ENCODE measurements at places on chromosomes 16 and 17.

- DNase-seq = peak; percentile 84
Observed at GRCh38 chr17:74454197-74455024, 12.0 kb upstream of the CD300A start.

DNA sequence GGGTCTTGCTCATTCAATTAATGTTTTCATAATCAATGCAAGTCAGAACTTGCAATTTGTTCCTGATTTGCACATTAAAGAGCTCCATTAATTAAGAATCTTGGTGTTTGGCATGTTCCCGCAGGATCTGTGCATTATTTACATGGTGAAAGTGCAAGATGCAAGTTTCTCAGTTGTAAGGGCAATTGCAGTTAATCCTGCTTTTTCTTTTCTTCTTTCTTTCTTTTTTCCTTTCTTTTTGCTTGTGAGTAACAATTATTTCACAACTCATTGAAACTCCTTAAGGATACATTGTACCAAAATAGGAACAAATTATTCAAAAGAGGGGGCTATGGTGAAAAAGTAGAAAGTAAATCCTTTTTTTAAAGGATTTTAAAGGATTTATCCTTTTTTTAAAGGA, 24.2 kb downstream of the AATF start:
- DNase-seq = no peak

DNA sequence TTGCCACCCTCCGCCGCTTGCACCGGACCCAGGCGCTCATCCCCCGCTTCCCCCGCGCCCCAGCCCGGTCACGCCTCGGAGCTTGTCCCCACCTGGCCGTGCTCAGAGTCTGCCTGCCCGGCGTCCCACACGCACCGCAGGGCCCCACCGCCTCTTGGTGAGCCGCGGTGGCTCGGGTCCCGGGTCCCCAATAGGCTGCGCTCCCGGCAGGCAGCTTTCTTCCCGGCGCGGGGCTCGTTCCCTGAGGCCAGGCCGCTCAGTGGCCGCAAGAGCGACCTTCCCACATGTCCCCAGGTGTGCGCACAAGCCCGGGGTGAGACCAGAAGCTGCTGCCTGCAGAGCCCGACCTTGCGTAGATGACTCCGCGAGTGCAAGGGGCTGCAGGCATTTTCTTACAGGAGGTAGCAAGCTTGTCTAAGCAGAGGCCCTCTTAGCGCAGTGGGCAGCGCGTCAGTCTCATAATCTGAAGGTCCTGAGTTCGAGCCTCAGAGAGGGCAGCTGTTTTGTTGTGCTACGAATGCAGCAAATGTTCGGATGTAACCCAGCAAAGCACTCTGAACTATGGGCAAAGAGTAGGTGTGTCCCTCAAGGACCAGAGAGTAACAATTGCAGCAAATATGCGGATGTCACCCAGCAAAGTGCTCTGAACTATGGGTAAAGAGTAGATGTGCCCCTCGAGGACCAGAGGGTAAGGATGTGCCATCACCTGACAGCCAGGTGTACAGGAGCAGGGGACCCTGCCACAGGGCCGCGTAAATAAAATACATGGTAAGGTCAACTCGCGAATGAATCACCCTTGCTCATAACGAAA, 15.6 kb downstream of the TLE7 start:
- no peak for DNase-seq

- peak; percentile 60 for DNase-seq
Observed at GRCh38 chr17:44522883-44523671, 19.9 kb upstream of the GPATCH8 start.

DNA sequence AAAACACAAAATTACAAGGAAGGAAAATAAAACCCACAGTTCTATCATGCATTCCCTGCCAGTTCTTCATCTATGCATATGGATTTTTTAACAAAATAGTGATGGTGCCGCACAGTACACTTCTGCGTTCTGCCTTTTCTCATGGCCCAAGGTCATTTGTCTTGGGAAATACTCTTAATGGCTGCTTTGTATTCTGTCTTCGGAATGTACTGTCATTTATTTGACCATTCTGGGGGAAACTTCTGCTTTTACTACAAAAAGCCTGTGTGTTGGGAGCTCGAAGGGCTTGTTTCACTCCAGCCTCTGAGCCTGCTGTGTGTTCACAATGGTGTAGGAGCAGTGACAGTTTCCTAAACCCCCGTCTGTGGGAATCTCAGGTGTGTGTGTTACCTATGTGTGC, 82.8 kb upstream of the SEC14L1 start:
- no peak for DNase-seq

DNA sequence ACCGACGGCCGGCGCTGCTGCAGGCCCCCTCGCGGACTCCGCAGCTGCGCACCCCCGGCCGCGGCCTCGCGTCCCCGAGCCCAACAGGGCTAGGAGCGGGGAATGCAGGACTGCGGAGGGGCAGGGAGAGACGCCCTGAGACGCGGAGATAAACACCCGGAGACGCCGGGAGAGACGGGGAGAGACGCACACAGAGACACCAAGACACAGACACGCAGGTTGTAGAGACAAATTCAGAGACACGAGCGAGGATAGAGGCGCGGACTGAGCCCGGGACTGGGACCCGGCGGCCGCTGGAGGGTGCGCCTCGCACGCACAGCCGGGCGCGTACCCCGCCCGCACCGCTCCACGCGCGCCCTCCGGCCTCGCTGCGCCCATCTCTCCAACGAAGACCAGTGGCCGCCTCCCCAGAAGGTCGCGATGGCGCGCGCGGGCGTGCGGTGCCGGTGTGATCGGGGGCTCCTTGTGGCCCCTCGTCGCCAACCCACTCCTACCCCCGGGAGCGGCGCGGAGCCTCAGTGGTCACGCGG, 902 bp downstream of the STAC2 start:
- DNase-seq = no peak

DNA sequence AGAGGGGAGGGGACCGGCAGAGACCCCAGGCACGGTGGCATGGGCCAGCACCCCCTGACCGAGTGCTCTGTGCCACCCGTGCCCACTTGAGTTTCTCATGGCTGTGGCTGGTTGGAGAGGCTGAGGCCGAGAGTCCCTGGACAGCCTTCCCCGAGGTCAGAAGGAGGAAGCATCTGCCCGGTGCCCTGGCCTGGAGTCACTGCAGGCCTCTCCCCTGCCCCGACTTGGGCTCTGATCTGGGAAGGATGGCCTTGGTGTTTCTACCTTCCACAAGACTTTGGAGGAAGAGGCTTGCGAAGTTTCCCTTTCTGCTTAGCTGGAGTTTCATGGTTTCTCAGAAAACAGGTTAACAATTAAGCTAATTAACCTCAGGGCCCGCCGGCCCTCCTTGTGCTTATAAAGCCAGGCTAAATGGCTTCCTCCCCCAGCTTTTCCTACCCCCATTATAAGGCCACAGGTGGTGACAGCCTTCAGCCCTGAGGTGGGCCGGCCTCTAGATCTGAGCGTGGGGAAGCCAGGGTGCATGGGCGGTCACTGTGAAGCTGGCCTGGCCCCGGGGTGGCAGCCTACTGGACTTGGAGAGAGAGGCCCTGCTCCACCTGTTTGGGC, 17.3 kb downstream of the LLGL2 start:
- no peak for DNase-seq

- DNase-seq = no peak
Observed at GRCh38 chr17:34623856-34624766, 44.7 kb downstream of the TMEM132E start.

DNA sequence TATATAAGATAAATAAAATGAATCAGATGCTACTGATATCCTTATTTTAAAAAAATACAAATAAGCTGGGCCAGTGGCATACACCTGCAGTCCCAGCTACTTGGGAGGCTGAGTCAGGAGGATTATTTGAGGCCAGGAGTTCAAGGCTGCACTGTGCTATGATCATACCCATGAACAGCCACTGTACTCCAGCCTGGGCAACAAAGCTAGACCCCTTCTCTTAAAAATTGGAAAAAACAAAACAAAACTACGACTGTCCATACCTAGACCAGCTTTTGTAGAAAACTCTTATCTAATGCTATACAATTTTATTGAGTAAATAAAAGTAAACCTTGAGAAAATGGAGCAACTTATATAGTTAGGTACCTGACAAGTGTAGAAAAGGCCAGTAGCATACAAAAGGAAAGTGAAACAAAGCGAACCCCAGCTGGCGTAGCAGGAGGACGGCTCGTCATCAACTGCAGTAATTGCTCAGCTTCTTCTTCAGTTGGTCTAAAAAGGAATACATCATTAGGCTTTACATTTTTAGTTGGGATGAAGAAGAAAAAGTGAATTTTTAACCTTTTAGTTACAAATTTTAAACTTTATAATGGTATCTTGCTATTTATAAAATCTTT, 23.6 kb downstream of the INTS2 start:
- DNase-seq = no peak

GRCh38 chr16:10976634-10977033, 32.3 kb downstream of the CLEC16A start:
- DNase-seq = no peak

DNA sequence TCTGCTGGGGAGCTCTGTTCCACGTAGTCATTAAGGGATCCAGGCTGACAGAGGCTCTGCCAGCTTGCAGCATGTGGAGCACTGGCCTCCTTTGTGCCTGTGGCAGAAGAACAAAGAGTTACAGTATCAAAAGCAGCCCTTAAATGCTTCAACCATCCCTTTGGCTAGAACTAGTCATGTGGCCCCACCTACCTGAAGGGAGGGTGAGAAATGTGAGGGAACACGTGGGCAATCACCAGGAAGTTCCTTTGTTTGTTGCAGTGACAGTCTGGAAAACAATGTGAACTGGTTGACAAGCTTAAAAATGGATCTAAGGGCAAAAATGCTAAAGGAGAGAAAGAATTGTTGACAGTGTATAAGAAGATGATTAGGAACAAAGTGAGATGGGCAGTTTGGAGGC, 290.4 kb upstream of the HSBP1 start:
- no peak for DNase-seq

GRCh38 chr16:57263541-57264351, 18.7 kb downstream of the ARL2BP start:
- DNase-seq = no peak

DNA sequence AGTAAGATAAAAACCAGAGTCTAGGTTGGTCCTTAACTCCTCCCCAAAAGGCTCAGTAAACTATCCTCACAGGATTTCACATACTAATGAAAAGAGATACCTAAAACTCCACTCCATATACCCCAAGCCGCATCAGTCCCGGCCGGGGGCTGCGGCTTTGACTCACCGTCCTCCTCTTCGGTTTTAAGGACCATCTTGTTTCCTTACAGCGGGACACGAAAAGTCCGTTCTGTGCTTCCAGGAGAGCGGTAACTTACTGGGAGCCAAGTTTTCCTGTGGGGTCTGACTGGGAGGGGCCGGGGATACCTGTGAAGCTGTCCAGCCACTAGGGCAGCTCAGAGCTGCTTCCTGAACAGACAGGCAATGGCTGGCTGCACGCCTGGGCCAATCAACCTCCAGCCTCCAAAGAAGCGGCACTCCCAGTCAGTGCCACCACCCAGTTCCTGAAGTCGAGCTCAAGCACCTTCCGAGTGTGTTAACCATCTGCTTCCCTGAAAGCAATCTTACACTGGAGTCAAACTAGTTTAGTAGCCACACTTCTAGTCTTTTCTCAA, 45.5 kb downstream of the CYTH1 start:
- no peak for DNase-seq

GRCh38 chr16:55835581-55835980, 2.7 kb upstream of the CES1 start:
- no peak for DNase-seq

DNA sequence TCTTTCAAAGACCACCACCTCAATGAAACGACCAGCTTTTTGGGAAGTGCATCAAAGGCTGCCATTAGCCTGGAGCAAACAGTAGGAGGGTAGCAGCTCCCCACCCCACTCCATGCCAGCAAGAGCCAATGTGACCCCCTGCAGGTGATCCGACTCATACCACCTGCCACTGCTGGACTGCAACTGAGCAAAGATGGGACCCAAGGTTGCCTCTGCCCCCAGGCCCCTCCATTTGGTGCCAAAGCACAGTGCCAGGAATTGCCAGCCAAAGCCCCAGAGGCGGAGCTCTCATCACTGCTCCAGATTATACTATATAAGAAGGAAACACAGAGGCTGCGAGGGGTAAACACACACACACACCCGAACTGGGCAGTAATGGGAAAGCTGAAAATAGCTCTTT, 8.3 kb downstream of the PITPNM3 start:
- DNase-seq = no peak

- DNase-seq = no peak
Observed at GRCh38 chr17:83181991-83182619, 102.7 kb downstream of the METRNL start.

DNA sequence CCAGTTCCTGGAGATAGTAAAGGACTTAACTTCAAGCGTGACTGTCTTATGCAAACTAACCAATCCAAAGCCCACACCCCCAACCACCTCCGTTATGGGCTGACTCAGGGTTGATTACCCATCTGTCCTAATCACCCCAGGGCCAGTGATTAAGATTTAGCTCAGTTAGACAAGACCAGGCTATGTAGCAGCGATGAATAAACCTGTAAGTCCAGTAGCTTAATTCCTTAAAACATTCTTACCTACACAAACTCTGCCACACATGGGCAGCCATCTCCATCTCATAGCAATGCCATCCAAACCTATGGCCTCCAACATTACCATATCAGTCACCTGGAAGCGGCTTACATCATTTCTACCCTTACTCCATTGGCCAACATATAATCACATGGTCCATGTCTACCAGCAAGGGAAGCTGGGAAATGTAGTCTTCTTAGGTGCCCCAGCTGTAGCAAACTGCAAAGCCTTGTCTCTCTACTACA, 266.7 kb downstream of the SHISA9 start:
- no peak for DNase-seq

DNA sequence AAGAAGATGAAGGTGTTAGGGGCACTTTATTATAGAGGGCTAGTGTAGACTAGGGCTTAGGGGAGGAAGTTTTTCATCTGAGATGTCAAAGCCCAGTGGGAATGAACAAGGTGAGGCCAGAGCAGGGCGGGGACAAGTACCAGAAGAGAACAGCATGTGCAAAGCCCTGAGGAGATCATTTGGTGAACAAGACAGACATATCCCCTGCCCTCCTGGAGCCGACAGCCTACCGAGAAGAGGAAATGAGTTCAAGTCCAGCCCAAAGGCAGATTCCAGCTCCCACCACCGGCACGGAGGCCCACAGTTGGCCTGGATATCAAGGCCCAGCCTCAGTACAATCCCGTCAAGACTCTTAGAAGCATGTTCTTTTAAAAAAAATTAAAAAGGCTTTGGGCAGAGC, 61.1 kb downstream of the C16orf78 start:
- no peak for DNase-seq

GRCh38 chr16:78642621-78643285, 543.3 kb downstream of the WWOX start:
- DNase-seq = no peak

GRCh38 chr17:78589885-78590284, 12.7 kb upstream of the DNAH17 start:
- DNase-seq = no peak

- no peak for DNase-seq
Observed at GRCh38 chr16:24685539-24686432, 43.7 kb upstream of the TNRC6A start.

- DNase-seq = no peak
Observed at GRCh38 chr16:53061701-53062159, 6.9 kb downstream of the CHD9 start.
